ENCODE measurements at places on chromosomes 12 and 14. TPM values are rescaled to one million over a fixed set of nuclear protein-coding genes. Genes with fewer than 3 reads are reported as not detected.

The KRT74 gene
- total RNA-seq: not detected

The SMCO3 gene
- not detected for total RNA-seq

The C12orf42 gene
- not detected for total RNA-seq

The NT5DC3 gene
- 42.9 TPM for total RNA-seq

The PPP1R36 gene
- total RNA-seq: 4.1 TPM

The SIX6 gene
- total RNA-seq: not detected

The LRRC10 gene
- not detected for total RNA-seq

The CFAP251 gene
- total RNA-seq: 0.29 TPM

The TSPAN8 gene
- 132 TPM for total RNA-seq

The IL22 gene
- total RNA-seq: not detected

The PLD4 gene
- 0.14 TPM for total RNA-seq

The FBRSL1 gene
- total RNA-seq: 54.8 TPM

The GDF11 gene
- total RNA-seq: 4.5 TPM

The C1RL gene
- 73.3 TPM for total RNA-seq

The CD163L1 gene
- total RNA-seq: 17.7 TPM

All from stomach (tissue), 19 donors.